B cell (primary cell): ENCODE measurements at places on chromosomes 7 and 10. TPM values are rescaled to one million over a fixed set of nuclear protein-coding genes. Genes with fewer than 3 reads are reported as not detected.
A peak's percentile ranks its signal among the peaks of the same experiment; 100 is the strongest.

The FZD1 gene
- total RNA-seq = 0.49 and 0.56 TPM in 2 replicates

The GRID2IP gene
- total RNA-seq = 1.7 TPM in 2 replicates

The CH25H gene
- not detected in 2 replicates for total RNA-seq

The GALNT17 gene
- total RNA-seq = not detected in 2 replicates

The NYAP1 gene
- not detected in 2 replicates for total RNA-seq

The ZWINT gene
- total RNA-seq = 0.83 and 1.1 TPM in 2 replicates

The TSPAN13 gene
- 26.2 and 26.3 TPM in 2 replicates for total RNA-seq

The ST8SIA6 gene
- total RNA-seq = not detected in 2 replicates

The PLXDC2 gene
- 0.07 and 0.19 TPM in 2 replicates for total RNA-seq

The RSPH10B2 gene
- 1.4 and 1.6 TPM in 2 replicates for total RNA-seq

The FAM25C gene
- not detected in 2 replicates for total RNA-seq

GRCh38 chr7:28126410-28127041, 54.1 kb downstream of the JAZF1 start:
- no peak for DNase-seq

DNA sequence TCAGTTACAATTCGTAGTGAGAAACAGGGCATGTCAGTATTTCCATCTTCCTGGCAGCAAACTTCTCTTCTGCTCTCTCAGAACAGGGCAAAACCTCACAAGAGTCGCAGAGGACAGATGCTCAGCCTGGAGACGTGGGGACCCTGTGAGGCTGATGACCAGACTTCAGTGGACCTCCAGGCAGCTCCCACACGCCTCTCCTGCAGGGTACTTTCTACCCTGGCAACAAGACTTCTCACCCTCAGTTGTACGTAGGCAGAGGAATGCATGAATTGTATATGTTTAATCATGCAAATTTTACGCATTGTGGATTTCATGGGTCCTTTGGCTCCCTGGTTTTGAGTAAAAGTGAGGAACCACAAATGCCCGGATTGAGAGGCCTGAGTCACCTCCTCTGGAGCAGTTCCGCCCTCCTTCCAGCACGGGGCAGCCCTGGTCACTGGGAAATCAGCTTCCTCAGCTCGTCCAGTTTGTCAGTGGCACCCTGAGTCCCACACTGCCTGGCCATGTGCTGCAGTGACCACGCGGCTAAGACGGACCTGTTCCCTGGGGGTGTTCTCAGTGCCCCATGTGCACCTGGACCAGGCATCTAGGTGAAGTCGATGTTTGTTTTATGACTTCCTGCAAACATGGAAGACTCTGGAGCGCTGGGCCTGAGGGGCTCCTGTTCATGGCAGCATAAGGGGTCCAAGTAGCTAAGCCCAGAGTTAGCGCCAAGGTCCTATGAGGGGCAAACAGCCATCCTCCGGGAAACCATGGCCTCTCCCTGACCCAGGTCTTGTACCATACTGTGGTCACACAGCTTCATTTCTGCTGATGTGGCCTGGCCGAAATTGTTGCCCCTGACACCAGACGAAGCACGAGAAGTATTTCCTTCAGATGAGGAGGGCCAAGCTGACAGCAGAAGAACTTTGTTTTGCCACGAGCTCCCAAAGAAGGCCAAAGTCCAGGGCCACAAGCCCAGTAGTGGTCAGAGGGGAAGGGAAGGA, 165.1 kb downstream of the TNS3 start:
- no peak for DNase-seq

DNA sequence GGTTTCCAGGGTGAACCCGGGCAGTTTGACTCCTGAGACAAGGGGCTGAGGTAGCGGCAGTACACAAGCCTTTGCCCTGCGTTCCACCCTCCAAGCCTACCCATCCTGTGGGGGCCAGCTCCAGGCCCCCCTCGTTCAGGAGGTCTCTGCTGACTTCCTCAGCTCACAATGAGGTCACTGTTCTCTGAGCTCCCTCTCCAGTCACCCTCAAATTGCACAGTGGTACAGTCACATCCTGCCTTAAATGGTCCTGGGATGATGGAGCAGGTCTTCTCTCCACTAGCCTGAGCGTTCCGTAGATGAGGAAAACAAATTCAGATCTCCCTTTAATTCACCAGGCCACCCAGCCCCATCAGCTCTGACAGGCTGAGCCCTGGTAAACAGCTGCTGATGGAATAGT, 90.2 kb downstream of the SH3PXD2A start:
- DNase-seq = no peak

DNA sequence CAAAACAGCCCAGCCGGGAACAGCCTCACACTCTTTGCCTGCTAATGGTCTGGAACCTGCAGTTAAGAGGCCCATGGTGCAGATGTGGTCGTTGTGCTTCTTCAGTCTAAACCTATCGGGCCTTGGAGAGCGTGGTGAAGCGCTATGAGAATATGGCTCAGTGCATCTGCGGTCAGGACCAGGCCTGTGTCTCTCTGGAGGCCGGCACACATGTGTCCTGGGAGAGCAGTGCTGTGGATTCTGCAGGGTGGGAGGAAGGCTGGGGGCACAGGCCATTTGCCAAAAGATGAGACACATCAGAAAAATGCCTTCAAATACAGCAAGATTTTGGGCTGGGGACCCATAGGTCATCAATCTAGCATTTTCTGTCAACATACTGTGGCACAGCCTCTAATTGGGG, 231.5 kb upstream of the GLI3 start:
- no peak for DNase-seq

GRCh38 chr10:73645251-73645650, 4.0 kb upstream of the MYOZ1 start:
- no peak for DNase-seq

DNA sequence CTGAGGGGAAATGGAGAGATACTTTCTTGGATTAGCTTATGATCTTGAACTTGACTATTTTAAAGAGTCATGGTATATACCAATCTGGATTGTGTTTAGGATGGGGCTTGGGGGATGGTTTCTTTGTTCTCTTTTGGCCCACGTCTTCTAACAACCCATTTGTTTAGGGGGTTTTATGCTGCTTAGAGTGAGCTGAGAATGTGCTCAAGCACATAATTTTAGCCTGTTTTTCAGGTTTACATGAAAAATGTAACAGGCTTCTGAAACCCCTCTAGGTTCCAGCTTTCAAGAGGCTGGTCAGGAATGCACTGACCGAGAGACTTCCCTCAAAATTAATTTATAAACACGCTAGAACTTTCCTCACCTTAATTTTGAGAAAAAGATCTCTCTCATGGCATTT, 94.3 kb downstream of the AUTS2 start:
- no peak for DNase-seq

DNA sequence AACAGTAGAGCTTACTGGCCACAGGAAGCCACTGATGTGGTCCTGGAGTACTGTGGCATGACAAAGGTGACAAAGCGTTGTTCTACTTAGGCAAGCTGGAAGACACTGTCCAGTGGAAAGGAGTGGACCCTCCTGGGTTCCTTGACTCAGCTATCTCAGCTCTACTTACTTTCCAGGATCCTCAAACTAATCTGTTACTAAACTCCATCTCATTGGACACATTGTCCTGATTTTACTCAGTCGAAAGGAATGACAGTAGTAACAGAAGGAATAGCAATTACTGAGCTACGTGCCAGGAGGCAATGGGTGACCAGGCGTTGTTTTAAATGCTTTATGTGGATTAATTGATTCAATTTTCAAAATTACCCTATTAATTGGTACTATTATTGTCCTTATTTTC, 41.6 kb downstream of the ABLIM1 start:
- no peak for DNase-seq

DNA sequence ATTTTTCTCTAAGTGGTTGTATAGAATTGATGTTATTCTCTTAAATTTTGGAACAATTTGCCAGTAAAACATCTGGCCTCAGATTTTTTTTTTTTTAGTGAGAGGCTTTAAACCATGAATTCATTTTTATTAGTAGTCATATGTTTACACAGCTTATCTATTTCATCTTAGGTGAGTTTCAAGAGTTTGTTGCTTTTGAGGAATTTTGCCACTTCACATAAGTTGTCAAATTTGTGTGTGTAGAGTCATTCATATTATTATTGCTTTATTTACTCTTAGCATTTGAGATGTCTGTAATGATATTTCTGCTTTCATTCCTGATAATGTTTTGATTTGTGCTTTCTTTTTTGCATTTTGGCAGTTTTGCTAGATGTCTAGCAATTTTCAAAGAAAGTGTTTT, 132.1 kb downstream of the CCSER2 start:
- DNase-seq = no peak

DNA sequence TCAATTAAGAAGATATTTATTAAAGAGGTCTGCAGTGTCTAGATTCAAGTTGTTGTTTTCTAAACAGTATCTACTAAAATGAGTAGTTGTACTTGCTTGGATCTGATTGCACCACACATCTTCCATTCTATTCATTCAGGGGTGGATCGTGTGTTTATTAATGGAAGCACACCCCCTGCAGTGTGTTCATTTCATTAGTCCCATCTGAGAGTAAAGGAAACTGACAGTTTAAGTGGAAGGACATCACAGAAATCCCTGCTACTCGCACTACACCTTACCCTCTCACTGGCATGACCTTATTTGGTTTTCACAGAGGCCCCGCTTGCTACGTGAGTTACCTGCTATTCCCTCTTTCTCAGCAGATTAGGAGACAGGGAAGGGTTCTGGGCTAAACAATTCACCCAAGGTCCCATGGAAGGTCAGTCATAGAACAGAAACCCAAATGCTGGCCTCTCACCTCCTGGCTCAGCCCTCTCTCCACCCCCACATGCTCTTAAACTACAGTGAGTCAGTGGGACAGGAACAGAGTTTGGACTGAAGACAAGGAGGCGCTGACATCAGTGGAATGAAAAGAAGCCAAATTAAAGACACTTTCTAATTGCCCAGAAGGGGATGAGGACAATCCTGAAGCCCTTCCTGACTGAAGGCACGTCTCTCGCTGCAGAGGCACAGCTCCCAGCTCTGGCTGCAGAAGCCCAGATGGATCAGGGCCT, 369.2 kb upstream of the NRP1 start:
- no peak for DNase-seq

DNA sequence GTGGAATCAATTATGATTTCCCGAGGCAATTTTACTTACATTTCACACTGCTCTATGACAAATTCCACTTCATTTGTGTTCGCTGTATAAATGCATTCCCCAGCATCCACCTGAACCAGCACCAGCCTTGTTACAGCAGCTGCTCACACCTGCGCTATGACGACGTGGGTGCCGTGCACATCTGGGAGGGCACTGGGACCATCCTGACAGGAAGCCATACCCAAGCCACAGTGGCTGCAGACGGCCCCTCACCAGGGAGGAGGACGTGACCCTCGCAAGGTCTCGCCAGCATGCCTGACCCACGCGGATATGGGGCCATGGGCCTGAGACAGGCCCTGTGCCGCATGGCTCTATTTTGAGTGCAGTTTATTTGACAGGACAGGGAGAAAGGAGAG, 201.3 kb downstream of the MAD1L1 start:
- DNase-seq = no peak

GRCh38 chr7:98285157-98286092, 3.9 kb downstream of the BRI3 start:
- DNase-seq = no peak

DNA sequence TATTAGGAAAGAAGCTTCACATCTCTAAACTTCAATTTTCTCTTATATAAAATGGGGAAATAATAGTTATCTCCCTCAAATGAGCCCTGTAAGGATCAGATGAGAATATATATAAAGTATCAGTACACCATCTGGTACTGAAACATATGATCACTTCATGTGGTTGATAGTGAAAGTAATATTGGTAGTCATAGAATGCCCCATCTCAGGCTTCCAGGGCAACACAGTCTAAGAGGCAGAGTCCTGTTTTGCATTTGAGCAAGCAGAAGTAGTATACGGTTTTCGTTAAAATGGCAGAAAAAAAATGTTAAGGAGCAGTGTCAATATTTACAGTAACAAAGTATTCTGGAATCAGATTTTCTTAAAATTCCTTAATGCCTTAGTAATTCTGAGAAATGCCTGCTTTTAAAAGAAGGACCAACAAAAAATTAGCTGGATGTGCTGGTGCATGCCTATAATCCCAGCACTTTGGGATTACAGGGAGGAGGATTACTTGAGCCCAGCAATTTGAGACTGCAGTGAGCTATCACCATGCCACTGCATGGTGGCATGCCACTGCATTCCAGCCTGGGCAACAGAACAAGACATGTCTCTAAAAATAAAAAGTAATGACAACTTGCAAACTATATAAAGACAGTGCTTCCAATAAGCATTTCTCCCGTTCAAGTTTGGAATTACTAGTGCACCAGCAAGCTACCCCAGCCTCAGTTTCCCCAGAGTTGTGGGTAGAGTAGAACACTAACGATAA, 19.8 kb downstream of the KBTBD2 start:
- no peak for DNase-seq

DNA sequence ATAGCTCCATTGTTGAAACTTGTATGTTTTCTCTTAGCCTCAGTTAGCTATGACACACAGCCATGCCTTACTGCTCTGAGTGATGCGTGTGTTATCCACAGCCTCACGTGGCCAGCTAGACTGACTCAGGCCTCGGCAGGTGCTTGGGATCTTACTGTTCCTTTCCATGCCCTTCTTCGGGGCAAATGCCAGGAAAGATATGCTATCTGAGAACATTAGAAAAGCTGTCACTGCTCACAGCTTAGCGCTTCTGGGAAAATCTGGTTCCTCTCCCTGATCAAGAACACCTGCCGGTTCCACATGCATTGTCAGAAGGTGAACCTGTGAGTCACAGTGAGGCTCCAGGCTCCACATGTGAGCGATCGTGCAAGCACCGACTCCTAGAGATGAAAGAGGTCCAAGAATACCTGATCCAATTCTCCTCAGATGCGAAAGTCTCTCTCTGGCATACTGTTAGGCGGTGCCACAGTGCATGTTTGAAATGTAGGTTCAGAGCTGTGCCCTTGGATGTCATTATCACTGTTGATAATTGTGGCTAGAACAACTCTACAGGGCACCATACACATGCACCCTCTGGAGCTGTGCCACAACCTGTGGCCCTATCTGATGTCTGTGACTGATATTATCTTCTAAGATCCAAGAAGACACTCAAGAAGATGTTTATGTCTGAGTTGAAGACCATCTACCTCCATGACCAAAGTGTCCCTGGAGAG, 247.8 kb upstream of the IGFBP3 start:
- no peak for DNase-seq

GRCh38 chr7:108002726-108003598, at the start of gene LAMB1:
Gene LAMB1 (minus strand): TSS chr7:108003161. CDS start chr7:108002885, 276 bp downstream.
- DNase-seq = peak; percentile 6

DNA sequence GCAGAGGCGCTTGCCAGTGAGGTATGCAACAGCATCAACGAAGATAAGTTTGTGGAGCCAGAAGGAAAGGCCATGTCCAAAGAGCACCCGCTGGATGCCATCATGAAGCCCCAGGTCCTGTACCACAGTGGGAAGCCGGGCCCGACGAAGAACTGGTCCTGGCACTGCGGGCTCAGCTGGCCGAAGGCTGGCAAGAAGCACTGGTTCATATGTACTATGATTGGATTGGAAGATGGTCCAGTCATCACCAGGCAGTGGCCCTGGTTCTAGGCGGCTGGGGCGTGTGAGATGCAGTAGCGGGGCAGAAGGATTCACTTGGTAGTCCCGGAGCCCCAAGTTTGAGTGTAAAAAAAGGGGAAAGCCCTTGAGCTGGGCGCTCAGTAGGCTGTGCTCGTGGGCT, 3.9 kb downstream of the NDST2 start:
- DNase-seq = no peak

GRCh38 chr10:23917251-23917840, 291.6 kb upstream of the KIAA1217 start:
- no peak for DNase-seq

- DNase-seq = no peak
Measured at GRCh38 chr10:22669163-22669711, 45.1 kb downstream of the PIP4K2A start.
